ENCODE measurements at places on chromosomes 4 and X.
A peak's percentile ranks its signal among the peaks of the same experiment; 100 is the strongest.

- no peak for DNase-seq
Observed at GRCh38 chrX:8738588-8739189, 6.8 kb upstream of the ANOS1 start.

- no peak for DNase-seq
Observed at GRCh38 chr4:48197643-48198237, 63.7 kb upstream of the TXK start.

GRCh38 chr4:182758273-182758672, 158.9 kb downstream of the DCTD start:
- no peak for DNase-seq

GRCh38 chrX:103616676-103617186, 9.0 kb downstream of the TCEAL3 start:
- DNase-seq: no peak

DNA sequence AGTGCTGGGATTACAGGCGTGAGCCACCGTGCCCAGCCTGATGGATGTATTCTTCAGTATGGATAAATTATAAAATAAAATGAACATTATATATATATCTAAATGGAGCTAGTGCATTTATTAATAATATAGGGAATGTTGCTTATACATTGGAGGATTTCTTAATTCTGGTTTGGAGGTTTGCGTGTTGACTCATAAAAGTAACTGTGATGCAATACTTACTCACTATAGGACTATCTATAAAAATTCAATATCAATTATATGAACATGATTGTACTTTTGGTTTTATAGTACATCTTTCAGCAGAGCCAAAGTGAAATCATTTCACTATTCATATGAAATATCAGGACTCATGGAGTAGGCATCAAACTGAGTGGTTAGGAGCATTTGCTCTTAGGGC, 3.2 kb upstream of the AREG start:
- DNase-seq: no peak

DNA sequence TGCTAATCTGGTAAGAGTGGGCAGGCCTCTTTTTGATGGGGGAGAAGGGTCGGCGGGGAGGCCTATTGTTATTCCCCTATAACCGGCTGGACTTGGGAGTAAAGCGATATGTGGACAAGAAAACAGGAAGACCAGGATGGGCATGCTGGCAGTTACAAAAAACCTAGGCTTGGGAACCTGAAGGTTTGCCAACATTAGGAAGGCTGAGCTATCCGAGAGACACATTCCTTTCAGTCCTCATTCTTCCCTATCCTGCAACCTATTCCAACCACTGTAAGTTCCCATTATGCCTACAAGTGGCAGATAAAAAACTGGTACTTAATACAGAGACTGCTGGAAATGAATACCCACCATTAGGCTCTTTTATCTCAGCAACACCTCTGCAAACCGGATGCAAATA, 32.4 kb upstream of the CT47C1 start:
- no peak for DNase-seq

- no peak for DNase-seq
Observed at GRCh38 chr4:71348586-71348985, 9.8 kb downstream of the SLC4A4 start.

DNA sequence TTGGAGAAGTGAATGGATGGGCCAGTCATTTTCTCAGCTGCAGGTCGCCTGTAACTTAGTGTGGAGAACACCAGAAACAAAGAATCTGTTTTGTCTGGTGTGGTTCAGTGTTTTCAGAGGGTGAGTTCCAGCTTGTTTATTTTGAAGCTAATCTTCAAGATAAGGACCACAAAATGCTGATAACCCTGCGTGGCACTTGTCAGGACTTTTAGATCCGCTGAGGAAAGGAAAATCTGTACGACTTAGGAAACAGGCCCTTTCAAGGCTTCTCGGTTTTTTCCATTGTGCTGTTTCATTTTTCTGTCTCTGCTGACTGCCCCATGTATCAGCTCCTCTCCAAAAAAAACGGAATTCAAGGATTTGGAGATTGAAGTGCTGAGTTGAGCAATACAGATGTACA, 8.7 kb upstream of the ANAPC4 start:
- DNase-seq: no peak

DNA sequence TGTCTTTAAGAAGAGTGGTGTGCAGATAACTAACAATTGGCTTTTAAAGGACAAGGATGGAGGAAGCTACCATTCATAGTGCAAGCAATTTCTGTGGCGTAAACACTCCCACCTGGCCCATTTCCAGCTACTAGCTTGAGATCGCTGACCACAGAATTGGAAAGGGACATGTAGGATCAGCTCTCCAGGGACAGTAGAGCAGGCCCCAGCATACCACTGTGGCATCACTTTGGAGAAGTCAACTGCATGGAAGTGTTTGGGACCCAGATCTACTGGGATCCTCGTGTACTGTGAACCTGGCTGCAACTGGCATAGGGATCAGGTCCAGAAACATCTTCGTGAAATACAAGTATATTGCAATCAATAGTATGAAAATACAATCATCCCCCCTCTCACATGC, 515.0 kb downstream of the INPP4B start:
- DNase-seq: no peak

DNA sequence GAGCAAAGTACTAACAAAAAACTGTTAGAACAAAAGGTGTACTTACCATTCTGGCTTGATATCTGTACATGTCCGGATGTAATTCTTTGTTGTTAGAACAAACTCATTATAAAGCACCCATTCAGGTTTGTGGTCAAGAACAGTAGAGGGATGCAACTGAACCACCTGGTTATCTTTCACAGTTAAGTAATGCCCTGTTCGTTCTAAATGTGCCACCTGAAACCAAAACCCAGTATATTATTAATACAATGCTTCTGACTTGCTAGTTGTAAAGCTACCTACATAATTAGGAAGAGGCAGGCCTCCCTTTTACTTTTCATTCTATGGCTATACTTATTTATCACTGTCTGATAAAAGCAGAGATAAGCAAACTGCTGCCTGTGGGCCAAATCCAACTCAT, 54.8 kb downstream of the DHX15 start:
- no peak for DNase-seq

DNA sequence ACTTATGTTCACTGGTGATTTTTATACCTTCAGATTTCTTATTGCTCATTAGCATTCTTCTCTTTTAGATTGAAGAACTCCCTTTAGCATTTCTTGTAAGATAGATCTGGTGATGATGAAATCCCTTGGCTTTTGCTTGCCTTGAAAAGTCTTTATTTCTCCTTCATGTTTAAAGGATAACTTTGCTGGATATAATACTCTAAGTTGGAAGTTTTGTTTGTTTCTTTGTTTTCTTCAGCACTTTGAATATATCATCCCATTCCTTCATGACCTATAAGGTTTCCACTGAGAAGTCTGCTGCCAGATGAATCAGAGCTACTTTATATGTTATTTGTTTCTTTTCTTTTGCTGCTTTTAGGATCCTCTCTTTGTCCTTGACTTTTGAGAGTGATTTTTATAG, 18.5 kb downstream of the CC2D2A start:
- no peak for DNase-seq

DNA sequence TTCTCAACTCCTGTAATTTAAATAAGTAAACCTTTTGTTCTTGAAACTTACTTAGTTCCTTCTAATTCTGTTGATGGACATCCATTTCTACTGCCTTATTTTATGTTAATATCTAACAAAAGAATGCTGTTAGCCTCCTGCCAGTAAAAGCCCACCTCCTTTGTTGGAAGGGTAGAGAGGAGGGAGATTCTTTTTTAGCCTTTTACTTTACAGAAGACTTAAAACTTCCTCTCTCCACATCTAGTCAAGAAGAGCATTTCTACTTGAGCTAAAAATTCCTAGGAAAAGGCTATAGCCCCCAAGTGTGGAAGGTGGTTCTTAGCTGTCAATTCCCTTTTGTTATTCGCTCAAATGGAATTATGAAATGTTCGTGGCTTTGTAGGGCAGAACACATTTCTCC, 118.7 kb downstream of the ZIC3 start:
- no peak for DNase-seq

GRCh38 chr4:67512501-67512900, 32.8 kb downstream of the CENPC start:
- no peak for DNase-seq

- DNase-seq: no peak
Observed at GRCh38 chr4:68342134-68342533, 7.8 kb downstream of the YTHDC1 start.

GRCh38 chr4:55887594-55887993, 34.1 kb downstream of the EXOC1 start:
- DNase-seq: no peak

GRCh38 chrX:39854772-39855747, 242.7 kb downstream of the BCOR start:
- peak; percentile 86 for DNase-seq

- no peak for DNase-seq
Observed at GRCh38 chrX:47608130-47608810, 11.4 kb downstream of the SYN1 start.

DNA sequence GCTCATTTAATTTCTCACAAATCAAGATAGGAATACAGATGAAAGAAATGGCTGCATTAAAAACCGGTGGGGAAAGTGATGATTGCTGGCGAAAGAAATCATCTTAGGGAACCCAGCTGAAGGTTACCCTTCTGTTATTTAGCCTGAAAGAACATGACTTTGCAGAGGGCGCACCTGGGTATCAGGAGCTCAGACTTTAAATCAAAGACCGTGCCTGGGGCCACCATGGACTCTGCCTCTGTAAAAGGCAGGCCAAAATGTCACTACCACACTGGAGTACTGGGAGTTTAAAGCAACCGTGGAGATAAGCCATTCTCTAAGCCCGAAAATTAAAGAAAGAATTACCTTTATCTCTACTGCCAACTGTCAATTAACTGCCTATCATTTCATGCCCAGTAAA, 24.3 kb downstream of the GPC3 start:
- DNase-seq: no peak

GRCh38 chrX:79182616-79183015, 38.1 kb downstream of the GPR174 start:
- no peak for DNase-seq

- DNase-seq: peak; percentile 65
Observed at GRCh38 chr4:89829470-89830138, 7.4 kb downstream of the SNCA start.

DNA sequence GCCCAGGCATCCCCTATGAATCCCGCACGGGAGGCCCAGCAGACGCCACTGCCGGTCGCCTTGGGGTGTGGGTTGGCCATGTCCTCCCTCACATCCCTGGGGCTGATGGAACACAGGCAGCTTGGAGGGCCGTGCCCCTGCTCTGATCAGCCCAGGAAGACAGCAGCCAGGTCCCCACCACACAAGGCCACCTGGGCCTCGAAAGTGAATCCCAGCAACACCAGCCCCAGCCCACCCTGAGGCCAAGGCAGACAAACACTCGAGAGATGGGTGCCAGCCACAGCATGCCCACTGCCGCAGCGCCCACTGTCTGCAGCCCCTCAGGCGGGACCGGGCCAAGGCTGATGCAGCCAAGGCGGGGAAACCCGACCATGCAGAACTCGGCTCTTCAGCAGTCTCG, 85.5 kb downstream of the HMX1 start:
- no peak for DNase-seq

- DNase-seq: no peak
Observed at GRCh38 chr4:84417997-84418709, 80.9 kb downstream of the NKX6-1 start.

DNA sequence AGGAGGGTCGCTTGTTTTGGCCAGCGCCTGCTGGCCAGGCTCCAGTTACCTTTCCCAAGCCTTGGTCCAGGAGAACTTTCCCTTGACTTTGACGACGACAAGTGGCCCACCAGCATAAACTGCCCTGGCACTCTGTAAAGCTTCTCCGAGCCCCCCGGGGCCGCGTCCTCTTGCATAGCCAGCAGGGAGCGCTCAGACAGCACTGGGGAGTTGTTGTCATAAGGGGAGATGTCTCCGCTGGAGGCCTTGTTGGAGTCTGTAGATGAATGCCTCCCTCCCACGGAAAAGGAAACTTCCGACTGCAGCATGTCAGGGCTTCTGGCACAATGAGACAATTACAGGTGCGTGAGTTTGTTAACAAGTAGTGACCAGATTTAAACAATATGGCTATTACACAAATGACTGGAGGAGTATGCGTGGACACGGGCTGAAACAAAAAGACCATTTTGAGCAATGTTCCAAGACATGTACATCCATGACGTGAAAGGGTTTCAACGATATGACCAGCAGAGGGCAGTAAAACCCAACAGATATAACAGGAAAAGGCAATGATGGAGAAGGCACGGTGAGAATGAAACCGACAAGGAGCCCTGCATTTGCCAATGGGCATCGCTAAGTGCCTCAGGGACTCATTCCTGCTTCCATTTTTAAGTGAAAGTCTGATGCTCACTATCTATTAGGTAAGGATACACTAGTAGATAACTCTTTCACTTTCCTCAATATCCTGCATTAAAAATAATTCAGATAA, 33.0 kb downstream of the HCCS start:
- DNase-seq: peak; percentile 69

- DNase-seq: no peak
Observed at GRCh38 chr4:152676052-152676854, 3.5 kb downstream of the TMEM154 start.

- DNase-seq: no peak
Observed at GRCh38 chrX:53122013-53122412, 28.1 kb downstream of the KANTR start.

DNA sequence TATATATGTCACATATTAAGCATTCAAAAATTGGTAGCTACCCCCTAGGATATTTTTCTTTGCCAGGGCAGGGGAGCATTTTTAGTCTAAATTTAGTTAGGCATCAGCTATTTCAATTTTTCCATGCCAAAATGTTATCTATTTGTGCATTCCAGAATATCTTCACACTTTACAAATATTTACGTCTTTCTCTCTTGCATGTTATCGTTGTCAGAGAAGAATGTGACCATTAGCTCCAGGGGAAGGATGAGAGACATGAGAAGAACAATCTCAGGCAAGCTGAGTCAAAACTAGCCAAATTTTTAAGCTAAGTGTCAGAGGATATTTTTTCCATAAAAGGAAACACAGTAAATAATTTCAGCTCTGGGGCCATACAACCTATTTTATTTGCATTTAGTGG, 885.0 kb upstream of the EPHA5 start:
- no peak for DNase-seq

DNA sequence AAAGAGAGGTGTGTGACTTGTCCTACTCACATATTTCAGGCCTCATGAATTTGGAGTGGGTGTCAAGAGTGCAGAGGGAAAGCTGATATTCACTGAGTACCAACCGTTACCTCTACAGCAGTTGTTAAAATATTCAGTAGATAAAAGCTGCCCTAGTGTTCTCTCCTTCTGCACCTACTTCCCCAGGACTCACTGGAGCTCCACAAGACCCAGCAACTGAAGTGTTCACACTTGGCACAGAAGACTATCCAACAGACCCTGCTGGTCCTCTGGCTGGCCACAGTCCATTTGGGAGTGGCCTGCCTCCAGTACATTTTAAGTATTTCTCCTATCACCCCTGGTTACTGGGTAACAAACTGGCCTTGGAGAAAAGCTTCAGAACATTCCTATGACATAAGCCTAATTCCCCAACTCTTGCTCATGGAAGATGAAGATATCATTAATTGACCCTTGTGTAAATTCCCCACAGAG, 70.8 kb downstream of the PPARGC1A start:
- DNase-seq: no peak

All from CD4-positive, alpha-beta T cell treated with Interferon alpha-2 for 1 hour (primary cell).